ENCODE measurements at places on chromosomes 2 and 18.

DNA sequence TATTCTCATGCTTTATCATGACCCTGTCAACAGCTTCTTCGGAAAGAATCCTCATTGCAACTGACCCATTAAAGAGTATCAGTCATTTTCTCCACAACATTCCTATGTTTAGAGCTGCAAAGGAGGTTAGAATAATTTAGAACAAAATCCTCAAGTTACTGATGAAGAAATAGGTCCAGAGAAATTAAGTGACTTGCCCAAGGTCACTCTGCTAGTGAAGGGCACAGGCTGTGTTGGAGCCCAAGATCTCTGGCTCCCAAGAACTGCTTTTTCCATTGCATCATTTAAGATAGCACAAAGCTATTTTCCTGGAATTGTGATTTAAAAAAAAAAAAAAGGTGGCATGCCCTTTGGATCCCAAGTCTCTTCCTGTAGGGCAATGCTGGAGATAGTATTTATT, 9.6 kb downstream of the IRS1 start:
- DNase-seq = no peak

DNA sequence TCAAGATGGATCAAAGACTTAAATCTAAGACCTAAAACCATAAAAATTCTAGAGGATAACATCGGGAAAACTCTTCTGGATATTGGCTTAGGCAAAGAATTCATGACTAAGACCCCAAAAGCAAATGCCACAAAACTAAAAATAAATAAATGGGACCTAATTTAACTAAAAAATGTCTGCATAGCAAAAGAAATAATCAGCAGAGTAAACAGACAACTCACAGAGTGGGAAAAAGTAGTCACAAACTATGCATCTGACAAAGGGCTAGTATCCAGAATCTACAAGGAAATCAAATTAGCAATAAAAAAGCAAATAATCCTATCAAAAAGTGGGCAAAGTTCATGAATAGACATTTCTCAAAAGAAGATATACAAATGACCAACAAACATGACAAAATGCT, 18.2 kb upstream of the ASB18 start:
- no peak for DNase-seq

- DNase-seq = no peak
These were observed 78.8 kb upstream of the PELI1 start for GRCh38 chr2:64223055-64223454.

DNA sequence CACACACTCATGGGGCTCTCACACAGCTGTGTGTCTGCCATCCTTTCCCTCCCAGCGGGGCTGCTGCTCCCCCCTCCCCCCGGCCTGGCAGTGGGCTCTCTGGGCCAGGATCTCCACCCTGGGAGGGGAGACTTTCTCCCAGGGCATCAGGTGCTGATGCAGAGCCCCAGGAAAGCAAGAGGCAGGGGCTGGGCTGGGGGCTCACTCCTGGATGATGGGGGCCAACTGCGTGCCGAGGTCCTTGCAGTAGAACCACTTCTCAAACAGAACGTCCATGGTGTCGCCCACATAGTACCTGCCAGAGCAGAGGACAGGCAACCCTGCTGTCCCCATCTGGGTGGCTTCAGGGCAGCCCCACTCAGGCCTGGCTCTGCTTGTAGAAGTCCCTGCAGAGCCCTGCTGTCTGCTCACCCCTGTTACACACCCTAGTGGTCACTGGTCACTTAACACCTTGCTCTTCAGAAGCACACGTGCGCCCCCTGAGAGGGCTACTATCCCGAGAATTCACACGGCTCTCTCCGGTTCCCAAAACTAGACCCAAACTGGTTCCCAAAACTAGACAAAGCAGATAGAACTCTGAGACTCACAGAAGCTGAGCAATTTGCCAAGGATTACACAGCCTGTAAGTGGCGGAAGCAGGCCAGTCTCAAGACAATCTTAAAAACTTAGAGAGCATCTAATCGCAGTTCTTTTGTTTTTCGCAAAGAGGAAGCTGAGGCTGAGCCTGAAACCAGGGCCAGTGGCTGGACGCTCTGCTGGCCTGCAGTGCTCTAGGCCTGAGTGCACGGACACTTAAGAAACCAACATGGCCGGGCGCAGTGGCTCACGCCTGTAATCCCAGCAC, 6.6 kb upstream of the OXER1 start:
- peak; percentile 21 for DNase-seq

DNA sequence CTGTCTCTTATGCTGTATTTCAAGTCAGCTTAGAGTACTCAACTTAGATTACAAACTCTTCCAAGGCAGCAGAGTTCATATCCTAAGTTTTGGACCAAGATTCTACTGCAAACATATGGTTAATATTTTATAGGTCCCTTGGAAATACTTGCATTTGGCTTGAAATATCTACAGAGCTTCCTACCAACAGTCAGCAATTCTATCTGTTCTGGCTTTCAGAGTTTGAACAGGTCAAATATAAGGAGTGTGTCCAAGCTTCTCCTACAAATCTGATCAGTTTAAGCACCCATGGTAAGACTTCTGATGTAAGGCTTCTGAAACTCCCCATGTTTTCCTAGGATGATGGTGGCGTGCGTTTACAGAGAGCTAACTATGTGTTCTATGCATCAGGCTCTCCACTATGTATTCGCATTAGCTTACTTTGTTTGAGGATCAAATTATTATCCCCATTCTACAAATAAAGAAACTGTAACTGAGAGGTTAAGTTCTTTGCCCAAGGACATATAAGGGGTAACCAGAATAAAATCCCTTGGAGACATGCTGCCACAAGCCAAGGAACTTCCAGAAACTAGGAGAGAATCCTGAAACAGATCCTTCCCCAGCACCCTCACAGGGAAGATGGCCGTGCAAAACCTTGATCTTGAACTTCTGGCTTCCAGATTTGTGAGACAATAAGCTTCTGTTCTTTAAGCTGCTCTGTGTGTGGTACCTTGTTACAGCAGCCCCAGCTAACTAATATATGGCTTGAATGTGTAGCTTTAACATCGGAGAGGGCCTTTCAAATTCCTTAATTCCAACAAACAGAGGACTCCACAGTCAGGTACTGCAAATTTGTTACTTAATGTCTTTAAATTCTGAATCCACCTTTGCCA, 55.1 kb downstream of the ATP8B1 start:
- no peak for DNase-seq

DNA sequence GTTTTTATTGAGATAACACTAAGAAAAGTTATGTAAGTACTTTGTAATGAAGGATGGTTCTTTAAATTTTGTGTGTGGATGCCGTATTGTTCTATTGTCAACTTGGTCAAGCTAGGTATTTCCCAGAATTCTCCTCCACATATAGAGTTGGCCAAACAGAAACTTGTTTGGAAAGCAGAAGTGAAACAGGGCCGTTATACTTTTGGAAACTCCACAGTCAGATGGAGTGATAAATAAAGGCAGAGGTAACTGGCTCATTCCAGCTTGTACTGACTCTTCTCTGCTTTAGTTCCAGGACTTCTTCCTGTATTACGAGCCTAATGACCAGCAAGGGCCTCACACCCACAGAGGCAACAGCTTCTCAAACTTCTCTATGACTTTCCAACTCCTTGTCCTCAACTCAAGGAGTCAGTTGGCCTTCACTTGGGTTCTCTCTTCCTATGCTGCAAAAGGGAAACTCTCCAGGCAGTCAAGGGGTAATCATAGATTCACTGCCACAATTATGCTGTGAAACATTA, 16.4 kb upstream of the STARD7 start:
- no peak for DNase-seq

DNA sequence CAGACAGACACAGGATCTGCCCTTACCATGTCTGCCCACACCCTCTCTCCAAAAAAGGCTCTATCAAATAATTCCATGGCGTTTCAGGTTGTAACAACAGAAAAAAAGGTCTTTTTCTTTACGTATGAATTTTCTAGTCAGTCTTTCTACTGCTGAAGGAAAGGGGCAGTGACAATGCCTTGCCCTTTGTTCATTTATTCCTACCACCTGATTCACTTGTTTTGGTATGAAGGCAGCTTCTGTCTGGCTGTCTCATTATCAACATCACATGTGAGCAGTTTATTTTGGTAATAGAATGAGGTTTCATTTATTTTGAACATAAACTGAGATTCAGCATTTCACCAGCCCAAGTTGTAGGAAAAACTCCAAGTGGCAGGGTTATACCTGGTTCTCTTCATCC, 94.3 kb upstream of the KLF7 start:
- DNase-seq = no peak

DNA sequence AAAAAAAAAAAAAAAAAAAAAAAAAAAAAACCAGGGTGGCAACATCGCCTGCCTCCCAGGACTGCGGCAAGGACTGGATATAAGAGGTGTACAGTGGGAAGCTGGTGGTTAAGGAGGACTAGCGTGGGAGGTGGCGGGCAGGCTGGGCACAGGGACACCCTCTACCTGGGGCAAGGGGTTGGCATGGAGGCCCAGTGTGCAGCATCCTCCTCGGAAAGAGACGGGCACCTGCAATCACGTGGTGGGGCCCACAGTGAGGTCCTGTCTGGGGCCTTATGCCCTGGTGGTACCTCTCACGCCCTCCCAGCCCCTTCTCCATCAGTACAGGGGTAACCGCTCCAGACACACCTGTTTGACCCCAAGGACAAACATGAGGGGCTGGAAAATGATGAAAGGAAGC, 27.9 kb downstream of the PXDN start:
- DNase-seq = no peak

DNA sequence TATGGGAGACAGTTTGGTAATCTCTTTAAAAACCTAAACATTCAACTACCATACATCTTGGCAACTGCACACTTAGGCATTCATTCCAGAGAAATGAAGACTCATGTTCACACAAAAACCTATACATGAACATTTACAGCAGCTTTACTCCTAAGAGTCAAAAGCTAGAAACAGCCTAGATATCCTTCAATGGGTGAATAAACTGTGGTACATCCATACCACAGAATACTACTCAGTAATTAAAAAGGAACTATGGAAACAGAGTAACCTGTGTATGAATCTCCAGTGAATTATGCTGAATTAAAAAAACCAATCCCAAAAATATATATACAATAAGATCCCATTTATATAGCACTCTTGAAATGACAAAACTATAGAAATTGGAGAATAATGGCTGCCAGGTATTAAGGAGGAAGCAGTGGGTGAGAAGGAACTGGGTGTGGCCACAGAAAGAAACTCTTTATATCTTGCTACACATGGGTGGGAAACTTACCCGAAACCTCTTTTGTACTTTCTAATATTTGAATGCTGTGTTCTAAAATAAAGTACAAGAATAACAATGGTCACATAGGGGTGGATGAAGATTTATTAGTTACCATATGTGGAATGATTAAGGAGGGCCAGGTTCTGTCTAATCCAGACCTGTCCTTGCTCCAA, 13.7 kb downstream of the SESTD1 start:
- DNase-seq = no peak

DNA sequence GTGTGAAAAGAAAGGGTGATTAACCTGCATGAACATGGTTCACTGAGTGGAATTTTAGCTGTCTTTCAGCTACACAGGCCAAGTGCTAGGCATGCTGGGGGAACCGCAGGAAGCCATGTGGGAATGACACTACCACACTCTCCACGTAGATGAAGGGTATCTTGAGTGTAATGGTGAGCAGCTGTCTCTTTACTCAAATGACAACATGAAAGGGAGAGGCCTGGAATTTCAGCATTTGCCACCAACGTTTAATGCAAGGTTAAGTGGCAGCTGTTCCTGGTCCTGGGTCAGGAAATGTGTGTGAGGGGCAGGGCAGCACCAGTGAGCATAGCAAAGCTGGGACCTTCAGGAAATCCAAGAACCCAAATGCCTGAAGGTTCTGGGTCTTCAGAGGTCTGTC, 588.4 kb downstream of the SLC4A3 start:
- DNase-seq = peak; percentile 24

- peak; percentile 91 for DNase-seq
These were observed 102.5 kb upstream of the RASGRP3 start for GRCh38 chr2:33373986-33374385.

GRCh38 chr2:16014802-16015201, 74.5 kb downstream of the MYCN start:
- DNase-seq = no peak

DNA sequence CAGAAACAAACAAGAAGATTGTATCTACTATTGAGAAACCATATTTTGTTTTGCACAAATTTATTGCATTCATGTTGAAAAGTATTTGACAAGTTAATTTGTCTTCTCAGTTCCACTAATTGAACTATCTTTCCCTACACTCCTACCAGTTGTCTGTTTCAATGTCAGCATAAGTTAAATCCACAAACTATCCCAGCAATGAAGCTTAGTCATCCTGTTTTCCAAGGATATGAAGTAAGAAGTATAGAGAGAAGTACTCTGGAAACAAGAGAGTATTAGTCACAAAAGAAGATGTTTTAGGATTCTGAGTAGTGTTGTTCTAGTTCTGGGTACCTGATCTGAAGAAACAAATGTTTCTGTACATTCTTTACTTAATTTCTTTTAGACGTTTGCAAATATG, 261.6 kb upstream of the ZNF804A start:
- peak; percentile 72 for DNase-seq

- DNase-seq = no peak
These were observed 229.3 kb upstream of the AGAP1 start for GRCh38 chr2:235264512-235264911.

- no peak for DNase-seq
These were observed 263.7 kb upstream of the SPOPL start for GRCh38 chr2:138237667-138238384.

DNA sequence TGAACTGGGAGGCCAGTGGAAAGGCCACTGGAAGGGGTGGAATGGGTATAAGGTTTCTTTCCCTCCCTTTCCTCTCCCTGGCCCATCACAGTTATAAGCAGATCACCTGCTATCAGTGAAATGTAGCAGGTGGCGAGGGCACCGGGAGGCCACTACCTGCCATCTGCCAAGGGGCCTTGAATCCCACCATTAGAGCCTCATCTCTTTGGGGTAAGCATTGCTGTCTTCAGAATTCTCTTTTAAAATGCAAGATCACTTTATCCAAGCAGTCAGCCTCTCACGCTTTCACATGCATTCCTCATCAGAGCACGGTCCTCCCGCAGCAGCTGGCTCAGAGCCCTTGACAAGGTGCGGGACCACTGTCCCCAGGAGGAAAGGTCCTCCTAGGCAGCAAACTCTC, 268.5 kb downstream of the CELF4 start:
- DNase-seq = no peak

GRCh38 chr2:217825469-217826235, 177.1 kb downstream of the TNS1 start:
- DNase-seq = no peak

DNA sequence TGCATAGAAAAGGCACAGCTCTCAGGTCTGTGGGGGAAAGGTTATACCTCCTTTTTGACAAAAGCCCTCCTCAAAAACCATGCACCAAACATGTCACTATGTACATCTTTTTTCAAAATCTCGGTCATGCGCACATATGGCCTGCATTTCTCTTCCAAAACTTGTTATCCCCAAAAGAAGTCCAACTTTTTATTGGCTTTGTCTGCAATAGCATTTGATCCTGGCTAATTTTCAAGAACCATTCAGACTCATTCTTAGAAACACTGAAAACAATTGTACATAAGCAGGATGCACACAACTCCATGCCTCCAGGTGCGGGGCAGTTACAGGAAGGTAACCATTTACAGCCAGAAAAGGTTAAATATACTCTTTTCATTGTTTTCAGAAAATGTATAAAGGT, 21.9 kb downstream of the SERTAD2 start:
- no peak for DNase-seq

DNA sequence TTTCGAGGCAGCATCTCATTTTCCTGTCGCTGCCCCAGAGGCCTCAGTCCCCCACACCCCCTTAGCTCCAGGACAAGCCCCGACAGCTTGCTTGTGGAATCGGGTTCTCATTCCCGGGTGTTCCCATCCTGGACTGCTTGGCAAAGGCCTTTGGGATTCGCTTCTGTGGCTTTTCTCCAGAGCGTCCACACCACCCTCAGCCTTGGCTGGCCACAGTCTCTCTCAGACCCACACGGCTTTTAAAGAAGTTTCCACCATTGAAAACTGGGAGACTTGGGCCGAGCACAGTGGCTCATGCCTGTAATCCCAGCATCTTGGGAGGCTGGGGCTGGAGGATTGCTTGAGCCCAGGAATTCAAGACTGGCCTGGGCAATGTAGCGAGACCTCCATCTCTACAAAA, 2.7 kb downstream of the ESPNL start:
- DNase-seq = no peak

Data from fibroblast of upper back skin (primary cell).